ENCODE measurements at places on chromosomes 7 and 10. TPM values are rescaled to one million over a fixed set of nuclear protein-coding genes. Genes with fewer than 3 reads are reported as not detected.
A peak's percentile ranks its signal among the peaks of the same experiment; 100 is the strongest.

- DNase-seq, result peak; percentile 75
Observed at GRCh38 chr10:31318382-31318853, 598 bp upstream of the ZEB1 start.

- DNase-seq, result no peak
Observed at GRCh38 chr7:142997456-142997989, 29.4 kb downstream of the OR9A2 start.

DNA sequence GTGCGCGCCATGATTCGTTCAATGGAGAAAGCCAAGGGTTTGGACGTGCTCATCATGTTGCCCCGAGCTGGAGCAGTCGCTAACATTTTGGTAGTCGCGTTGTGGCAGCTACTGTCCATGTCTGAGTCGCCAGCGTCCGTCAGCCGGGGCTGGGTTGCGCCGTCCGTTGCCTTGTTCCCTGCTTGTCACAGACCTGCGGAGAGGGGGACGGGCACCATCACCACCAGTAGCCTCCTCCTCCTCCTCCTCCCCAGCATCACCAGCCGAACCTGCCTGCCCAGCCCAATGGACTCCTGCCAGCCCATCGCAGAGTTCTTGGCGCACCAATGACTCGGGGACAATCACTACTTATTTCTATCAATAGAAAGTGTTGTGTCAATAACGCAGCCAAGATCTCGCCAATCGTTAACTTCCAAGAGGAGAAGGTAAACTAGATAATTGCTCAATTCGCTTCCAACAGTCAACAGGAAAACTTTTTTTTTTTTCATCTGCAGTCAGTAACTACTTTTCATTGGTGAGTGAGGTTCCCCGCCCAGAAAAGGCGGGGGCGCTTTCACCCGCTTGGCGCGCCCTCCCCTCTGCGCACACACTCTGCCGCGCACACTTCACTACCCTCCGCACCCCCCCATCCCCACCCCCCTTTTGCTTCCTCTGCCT, at the start of gene FEZF1:
FEZF1 (minus strand) TSS at position 432 of the 657 bp plus-strand sequence; CDS start at position 119, 313 bp downstream.
- DNase-seq, result no peak

DNA sequence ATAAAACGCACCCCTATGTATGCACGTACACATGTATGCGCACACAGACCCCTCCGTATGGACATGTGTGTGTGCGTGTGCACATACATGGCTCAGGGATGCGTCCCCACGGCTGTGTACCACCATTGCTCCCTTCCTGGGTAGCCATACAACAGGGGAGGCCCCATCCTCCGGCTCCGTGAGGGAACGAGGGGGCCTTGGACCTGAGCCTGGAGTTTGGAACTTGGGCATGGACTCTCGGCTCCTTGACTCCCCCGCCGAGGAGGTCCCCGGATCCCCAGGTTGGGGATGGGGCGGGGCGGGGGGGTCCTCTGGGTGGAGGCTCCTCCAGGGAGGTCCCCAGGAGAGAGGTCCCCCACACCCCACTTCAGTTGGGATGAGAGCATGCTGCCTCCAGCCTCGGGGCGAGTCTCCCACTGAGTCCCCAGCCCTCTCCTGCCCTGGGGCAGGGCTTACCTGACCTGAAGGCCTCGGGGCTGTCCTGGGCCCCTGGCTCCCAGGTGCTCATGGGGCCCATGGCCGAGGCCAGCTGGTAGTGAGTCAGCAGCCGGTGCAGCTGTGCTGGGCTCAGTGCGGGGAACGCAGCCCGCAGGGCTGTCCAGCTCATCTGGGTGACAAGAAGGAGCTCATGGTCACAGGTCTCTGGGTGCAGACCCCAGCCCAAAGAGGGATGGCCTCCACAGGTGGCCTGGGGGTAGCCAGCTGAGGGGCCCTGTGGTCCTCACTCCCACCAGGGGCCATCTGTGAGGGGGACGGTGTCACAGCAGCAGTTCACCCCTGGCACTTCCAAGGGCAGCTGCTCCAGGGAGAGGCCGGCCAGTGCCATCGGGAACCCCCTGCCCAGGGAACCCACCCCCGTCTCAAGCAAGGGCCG, 29.9 kb downstream of the AP5Z1 start:
- no peak for DNase-seq

GRCh38 chr7:28364082-28364481, 48.2 kb upstream of the CREB5 start:
- DNase-seq, result no peak

GRCh38 chr7:25515633-25516275, 287.5 kb upstream of the NPVF start:
- no peak for DNase-seq

GRCh38 chr7:2044311-2044882, 188.3 kb downstream of the MAD1L1 start:
- DNase-seq, result peak; percentile 26

DNA sequence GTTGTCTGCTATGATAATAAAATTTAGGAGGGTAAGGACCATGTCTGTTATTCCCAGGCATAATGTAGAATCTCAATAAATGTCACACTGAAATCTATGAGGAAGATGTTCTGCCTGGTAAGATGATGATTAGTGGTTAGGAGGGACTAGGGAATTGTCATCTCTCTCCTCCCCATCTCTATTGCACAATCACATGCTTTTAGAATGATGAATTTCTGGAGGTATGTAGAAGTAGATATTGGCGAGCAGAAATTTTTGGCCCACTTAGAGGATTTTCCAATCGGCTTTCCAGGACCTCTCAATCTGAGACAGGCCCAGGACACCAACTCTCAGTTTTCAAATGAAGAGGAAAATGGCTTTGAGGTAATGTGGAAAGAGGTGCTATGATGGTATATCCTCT, 2.0 kb upstream of the PITX3 start:
- DNase-seq, result no peak

GRCh38 chr10:36650274-36650673, 475.1 kb upstream of the ANKRD30A start:
- no peak for DNase-seq

- no peak for DNase-seq
Observed at GRCh38 chr7:1927937-1928644, 258.0 kb downstream of the ELFN1 start.

- no peak for DNase-seq
Observed at GRCh38 chr10:31678139-31678536, 250.5 kb downstream of the ARHGAP12 start.

CRPPA gene
- total RNA-seq, result 0.43 TPM

GRCh38 chr7:46321556-46322205, 400.6 kb upstream of the IGFBP3 start:
- DNase-seq, result no peak

- DNase-seq, result no peak
Observed at GRCh38 chr10:95443636-95444035, 117.5 kb downstream of the SORBS1 start.

CLRN3 gene
- total RNA-seq, result not detected

- DNase-seq, result no peak
Observed at GRCh38 chr7:55157764-55158105, 138.9 kb downstream of the EGFR start.

GRCh38 chr7:159061674-159062212, 82.9 kb downstream of the VIPR2 start:
- DNase-seq, result no peak

NYAP1 gene
- total RNA-seq, result 0.89 TPM

- no peak for DNase-seq
Observed at GRCh38 chr10:106941297-106942034, 223.0 kb downstream of the SORCS1 start.

GRCh38 chr7:35605760-35606159, 89.2 kb downstream of the HERPUD2 start:
- no peak for DNase-seq

DNA sequence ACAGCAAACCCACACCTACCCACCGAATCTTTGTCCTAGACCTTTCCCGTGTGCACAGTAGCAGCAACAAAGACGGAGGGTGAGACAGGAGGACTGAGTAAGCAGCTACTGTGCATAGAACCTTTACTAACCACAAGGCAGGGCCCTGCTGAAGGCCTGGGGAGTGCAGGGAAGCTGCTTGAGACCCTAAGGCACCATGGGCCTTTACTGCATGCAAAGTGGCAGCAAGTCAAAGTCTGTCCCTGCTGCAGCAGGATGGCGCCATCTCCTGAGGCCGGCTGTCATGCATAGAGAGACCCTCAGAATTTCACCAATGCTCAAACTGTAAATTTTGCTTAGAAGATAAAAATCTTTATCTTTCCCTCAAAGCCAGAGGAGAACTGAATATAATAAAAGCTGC, 610.5 kb downstream of the ACTR3B start:
- DNase-seq, result no peak

DNA sequence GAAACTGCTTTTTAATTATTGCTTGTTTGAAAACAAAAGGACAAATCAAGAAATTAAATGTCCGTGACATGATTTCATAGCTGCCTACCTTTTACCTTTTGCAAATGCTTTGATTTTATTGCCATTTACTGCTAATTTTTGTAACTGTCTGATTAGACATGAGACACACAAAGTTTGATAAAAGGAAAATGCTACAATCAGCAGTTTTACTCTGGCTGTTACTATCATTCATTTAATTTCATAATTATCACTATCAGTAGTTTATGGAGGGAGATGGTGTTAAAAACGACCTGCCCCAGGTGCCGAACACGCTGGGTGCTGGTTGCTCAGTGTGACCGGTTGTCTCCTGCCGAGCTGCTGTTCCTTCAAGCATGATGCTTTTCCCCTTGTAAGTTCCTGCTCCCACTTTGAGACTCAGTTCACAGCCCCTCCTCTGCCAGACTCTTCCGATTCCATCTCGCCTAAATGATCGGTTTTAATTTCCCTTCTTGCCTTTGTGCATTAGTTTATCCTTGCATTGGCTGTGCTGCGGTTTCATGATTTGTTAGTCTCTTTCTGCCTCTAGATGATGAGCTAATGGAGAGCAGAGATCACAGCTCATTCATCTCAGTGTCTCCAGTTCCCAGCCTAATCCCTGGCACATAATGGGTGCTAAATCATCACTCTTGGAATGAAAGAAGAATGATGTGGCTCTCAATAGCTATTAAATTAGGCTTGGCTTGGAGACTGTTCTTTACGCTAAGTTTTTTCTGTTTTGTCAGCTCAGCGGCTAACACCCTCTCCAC, 110.6 kb downstream of the PFKFB3 start:
- no peak for DNase-seq

DNA sequence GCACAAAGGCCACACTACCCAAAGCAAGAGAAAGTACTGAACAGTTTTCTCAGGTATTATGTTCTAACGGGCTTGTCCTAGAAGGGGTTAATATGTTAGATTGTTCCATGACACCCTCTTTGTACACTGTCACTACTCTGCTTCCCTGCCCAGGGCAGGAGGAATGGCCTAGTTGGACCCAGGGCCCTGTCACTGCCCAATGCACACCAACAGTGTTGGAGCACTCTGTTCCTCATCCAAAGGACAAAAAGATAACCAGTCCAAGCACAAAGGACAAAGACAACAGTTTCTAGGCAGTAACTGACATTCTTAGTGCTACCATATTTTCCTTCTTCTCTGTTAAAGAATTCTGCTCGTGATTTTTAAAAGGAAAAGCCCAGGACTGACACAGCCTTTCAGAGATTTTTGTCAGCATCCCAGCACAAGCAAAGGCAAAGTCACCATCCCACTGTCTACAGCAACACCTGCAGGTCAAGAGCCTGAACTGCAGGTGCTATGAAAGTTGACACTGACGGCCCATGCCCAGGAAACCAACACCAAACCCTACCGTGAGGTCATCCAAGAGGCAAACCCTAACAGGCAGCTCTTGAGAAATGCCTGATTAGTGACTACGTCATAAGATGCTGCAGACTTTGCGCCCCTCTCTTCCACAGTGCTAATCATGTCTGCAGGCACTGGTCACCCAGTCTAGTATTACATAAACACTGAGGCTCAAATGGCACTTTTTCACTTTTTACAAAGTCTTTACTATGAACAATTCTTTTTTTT, 13.2 kb downstream of the NUDCD3 start:
- DNase-seq, result no peak

DNA sequence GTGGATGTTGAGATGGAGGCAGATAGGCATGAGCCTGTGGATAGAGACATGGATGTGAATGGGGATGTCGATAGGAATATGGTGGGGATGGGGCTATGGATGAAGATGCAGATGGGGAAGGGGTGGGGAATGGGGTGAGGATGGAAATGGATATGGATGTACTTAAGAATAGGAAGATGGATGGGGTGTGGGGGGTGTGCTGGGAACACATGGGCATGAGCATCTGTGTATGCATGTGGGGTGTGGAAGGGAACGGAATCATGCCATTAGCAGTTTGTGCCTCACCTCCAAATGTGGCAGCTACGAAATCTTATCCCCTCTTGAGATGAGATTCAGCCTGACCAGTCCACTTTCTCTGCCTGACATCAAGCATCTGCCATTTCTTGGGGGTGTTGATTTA, 359.5 kb upstream of the MGMT start:
- no peak for DNase-seq

GRCh38 chr10:1685699-1686490, 51.4 kb downstream of the ADARB2 start:
- peak; percentile 14 for DNase-seq

- DNase-seq, result no peak
Observed at GRCh38 chr7:97005183-97006054, at the start of gene DLX6. Gene DLX6 (plus strand): TSS chr7:97005553. CDS start chr7:97005978, 425 bp downstream.

DNA sequence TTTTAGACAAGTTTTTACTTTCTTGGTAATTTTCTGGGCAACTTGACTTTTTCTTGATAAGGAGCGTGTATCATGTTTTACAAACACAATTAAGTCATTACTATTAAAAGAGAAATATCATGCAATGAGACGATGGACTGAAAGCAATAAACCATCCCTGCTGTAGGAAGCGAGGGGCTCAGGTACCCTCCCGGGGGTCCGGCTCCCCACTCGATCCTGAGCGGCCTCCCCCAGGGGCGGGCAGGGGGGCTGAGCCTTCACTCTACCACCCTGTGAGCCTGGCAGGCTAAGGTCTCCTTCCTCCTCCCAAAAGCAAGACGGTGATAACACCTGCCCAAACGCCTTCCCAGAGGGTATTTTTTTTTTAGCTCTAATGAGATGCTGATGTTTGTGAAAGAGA, 51.8 kb upstream of the ADGRA1 start:
- DNase-seq, result no peak

- no peak for DNase-seq
Observed at GRCh38 chr7:142827951-142828500, 26.9 kb upstream of the EPHB6 start.

DNA sequence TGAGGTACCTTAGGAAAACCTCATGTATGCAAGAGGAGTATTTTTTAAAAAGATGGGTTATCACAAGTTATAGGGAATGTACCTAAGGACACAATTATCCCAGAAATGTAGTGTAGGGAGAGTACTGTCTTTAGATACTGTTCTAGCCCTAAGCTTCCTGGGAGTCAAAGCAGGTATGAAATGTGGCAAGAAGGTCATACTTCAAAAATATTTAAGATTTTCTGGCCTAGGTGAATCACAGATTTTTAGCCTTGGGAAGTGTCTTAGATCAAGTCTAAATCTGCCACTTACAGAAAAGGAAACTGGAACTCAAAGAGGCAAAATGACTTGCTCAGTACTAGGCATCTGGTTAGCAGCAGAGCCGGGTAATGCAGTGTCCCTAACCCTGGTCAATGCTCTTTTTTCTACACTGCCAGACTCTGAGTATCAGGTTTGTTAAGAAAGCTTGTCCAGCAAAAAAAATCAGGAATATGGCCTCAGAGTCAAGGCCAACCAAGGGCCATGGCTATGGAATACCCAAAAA, 13.9 kb downstream of the PIK3AP1 start:
- DNase-seq, result no peak

SLC39A12 gene
- total RNA-seq, result not detected

PUS7 gene
- total RNA-seq, result 32.3 TPM
